ENCODE measurements at places on chromosomes 12 and 14.

- no peak for DNase-seq
Observed at GRCh38 chr14:96776791-96777190, 20.4 kb upstream of the VRK1 start.

GRCh38 chr12:12495536-12495935 lies 67.1 kb downstream of the DUSP16 start:
- DNase-seq, result no peak

- no peak for DNase-seq
Observed at GRCh38 chr12:123395236-123395635, 11.3 kb downstream of the KMT5A start.

- no peak for DNase-seq
Observed at GRCh38 chr12:55996715-55997534, at the start of gene SUOX. TSS of gene SUOX (plus strand) at chr12:55997276. CDS start at chr12:56002222, 4,946 bp downstream.

- DNase-seq, result no peak
Observed at GRCh38 chr12:13596714-13597113, 384.7 kb downstream of the GRIN2B start.

DNA sequence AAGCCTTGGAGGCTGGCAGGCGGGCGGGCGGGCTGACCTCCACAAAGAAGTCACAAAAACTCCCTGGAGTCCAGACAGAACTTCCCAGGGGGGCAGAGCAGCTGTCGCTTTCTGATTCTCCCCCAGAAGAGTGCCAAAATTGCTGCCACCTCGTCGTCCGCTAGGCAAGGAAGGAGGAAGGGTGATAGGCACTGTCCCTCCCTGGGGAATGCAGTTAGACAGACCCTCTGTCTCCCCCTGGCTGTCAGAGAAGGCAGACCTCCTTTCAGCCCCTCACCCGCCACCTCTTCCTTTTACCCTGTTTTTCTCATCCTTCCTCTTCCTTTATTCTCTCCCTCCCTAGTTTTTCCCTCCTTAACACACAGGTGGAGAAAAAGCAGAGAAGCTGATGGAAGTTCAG lies 18.7 kb downstream of the GRIN2B start:
- DNase-seq, result no peak

DNA sequence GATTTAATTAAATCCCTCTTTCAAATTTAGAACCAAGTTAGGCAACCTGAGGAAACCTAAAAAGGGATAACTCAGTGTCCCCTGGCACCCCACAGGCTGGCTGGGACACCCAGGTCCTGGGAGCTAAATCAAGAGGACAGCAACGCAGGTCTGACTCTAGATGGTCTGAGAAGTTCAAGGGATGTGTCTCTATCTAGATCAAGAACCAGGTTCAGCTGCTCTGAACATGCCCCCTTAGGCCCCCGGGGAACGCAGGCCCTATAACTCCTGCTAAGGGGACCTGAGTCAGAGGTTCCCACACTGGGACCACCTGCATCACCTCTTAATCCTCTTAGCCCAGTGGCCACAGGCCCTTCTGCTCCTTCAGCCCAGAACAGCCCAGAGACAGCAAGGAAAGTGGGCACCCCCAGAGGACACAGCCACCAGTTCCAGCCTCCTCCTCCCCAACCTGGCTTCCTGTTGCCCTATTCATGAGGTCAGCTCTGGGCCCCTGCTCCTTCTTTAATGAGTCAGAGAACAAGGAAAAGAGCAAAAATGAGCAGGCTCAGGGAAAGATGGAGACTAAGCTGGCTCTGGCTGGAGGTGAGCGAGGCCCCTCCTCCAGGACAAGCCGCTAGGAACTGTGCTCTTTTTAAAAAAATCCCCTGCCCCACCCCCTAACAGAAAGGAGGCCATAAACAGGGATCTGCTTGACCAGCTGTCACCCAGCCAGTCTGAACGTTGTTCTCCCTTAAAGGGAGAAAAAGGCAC lies 10.8 kb downstream of the PITPNM2 start:
- no peak for DNase-seq

- DNase-seq, result no peak
Observed at GRCh38 chr14:71408362-71409030, 501.2 kb downstream of the PCNX1 start.

GRCh38 chr14:50410921-50411320 lies 14.2 kb upstream of the CDKL1 start:
- DNase-seq, result no peak

DNA sequence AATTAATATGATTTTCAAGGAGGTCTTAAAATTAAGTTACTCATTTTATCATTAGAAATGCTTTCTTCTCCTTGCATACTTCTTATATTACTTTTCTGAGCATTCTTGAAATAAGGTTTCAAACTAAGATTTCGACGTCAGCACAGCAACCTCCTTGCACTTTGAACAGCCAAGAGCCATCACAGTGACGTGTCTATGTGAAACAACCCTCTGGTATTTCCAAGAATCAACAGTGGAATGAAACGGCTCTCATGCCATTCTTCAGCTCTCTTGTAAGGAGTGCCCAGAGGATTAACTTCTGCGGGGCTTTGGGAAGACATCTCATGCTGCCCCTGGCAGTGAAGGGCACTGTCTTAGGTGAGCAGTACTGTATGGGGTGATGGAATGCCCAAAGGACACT lies 109.2 kb downstream of the EFCAB11 start:
- DNase-seq, result no peak

DNA sequence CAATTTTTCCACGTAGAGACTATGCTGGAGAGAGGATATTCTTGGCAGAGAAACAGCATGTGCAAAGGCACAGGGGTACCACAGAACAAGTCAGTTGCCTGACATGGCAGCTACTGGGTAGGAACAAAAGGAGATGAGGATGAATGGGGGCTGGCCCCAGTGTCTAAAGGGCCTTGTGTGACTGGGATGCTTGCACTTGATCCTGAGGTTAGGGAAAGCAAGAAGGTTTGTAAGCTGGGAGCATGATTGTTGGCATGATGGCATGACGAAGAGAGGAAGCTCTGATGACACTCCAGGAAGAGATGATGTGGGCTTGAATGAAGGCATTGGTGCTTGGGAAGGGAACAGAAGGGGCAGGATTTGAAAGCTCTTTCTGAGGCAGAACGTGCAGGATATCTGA lies 139.1 kb downstream of the ZFP36L1 start:
- no peak for DNase-seq

DNA sequence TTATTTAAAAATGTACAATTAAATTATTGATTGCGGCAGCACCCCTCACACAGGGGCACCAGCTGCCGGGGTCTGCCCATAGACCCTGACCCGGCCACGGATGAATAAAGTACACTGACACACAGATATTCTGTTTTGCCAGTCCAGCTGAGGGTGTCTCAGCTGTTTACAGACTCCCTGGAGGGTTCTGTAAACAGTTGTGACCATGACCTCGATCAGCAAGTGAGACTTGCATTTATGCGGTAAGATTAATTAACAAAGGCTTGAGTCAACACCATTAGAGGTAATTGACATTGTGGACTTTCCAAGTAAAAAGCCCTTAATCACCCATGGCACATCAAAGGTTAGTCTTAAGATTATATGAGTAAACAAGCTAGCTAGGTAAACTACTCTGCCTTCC lies 94.3 kb downstream of the FUT8 start:
- DNase-seq, result no peak

DNA sequence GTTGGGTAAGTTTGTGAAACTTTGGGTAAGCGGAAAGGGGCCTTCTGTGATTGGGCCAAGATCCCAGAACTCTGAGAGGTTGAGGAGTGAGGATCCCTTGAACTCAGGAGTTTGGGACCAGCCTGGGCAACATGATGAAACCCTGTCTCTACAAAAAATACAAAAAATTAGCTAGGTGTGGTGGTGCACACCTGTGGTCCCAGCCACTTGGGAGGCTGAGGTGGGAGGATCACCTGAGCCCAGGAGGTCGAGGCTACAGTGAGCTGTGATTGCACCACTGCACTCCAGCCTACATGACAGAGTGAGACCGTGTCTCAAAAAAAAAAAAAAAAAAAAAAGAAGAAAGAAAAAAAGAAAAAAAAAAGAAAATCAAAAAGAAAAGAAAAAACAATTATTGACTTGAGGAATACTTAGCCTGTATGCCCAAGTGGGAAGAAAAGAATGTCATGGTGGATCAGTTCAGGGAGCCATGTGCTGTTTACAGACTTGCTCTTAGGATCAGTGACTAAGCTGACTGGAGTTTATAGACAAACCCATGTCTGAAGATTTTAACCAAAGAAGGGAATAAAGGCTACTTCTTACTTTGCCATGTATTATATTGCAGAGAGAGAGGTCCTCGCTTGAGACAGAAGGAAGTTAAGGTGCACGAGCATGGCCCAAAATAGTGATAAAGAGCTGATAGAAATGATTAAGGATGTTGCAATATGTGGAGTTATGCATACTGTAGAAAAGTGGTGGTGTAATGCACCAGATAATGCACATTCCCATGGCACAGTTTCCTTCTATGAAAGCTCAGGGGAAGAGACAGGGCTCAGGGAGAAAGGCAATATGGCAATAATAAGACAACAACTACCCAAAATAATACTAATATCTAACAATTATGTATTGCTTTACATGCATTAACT lies 881 bp downstream of the HSD17B6 start:
- DNase-seq, result no peak

DNA sequence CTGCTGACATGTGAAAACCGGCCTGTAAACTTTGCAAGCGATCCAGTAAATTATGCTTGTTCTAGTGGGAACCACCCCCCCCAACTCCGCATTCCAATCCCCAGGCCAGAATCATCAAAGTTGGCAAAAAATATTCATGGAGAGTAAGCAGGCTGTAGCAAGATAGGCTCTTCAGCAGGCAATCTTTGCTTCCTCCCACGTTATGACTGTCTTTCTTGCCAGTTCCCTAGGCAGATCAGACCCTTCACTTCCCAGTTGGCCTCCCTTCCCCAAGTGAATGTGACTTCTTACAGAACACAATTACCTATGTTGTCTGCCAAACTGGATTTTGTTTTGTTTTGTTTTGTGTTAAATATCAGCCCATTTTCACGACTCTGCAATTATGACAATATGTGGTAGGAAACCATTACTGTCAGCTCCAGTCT lies 1.2 kb upstream of the PTGER2 start:
- no peak for DNase-seq

DNA sequence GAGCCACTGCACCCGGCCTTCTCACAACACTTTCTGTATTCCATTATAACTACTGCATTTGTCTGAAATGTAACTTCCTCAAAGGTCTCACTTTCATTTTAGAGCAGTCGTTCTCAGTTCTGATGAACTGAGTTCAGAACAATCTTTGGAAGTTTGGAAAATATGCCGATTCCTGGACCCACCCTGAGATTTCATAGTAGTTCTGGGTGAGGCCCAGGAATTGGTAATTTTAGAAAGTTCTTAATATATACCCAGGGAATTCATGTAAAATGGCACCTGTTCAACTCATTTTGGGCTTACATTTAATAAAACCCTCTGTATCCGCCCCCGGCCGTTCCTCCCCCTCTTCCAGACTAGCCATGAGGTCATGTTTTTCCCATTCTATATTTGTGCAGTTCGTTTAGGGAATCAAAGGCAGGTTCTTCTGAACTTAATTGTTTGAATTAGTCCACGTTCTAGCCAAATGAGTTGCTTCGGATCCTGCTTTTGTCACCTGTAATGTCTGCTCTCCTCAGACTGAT lies 5.9 kb downstream of the GSG1 start:
- DNase-seq, result no peak

DNA sequence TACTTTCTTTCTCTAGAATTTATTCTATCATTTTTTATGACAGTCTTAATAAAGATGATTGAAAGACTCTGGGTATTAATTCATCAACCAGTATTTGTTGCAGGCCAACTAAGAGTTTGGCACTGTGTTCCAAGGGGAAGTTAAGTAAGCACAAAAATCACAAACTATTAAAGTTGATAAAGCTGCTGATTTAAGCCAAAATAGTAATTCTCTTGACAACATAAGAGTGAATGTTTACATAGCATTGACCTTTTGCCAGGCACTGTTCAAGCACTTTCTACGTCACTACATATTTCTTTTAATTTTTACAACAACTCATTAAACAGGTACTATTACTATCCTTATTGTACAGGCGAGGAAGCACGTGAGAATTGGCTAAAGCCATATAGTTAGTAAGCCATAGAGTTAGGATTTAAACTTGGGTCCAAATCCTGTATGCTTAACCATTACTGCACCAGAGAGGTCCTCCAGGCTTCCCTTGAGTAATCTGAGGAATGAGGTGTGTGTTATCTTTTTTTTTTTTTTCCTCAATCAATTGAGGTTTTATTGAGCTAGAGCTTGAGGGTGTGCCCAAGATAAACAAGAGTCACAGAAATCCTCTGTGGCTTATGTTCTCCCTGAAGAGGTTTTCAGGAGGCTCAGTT lies 1009.6 kb downstream of the DIO2 start:
- DNase-seq, result no peak

GRCh38 chr12:4227046-4227445 lies 46.5 kb upstream of the CCND2 start:
- no peak for DNase-seq

DNA sequence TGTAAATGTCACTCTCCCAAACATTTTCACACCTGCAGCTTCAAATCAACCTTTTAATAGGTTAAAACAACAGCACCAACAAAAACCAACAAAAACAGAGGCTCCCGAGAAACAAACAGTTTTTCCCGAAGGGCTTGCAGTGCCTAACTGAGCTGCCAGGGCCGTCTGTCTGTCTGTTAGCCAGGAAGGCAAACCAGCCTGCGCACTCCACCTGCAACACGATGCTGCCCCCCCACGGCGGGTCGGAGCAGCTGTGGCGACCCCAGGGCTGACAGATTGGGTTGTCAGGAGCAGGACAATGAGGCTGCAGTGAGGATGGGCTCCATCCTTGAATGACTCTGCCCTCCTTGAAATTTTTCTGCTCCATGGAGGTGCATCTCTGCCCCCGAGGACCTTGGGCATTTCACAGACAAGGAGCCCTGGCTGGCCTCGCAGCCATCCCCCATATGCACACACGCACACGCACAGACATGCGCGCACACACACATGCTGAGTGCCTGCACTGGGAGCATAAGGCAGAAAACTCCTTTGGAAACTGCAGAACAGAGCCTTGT lies 2.6 kb downstream of the RTL1 start:
- DNase-seq, result no peak

DNA sequence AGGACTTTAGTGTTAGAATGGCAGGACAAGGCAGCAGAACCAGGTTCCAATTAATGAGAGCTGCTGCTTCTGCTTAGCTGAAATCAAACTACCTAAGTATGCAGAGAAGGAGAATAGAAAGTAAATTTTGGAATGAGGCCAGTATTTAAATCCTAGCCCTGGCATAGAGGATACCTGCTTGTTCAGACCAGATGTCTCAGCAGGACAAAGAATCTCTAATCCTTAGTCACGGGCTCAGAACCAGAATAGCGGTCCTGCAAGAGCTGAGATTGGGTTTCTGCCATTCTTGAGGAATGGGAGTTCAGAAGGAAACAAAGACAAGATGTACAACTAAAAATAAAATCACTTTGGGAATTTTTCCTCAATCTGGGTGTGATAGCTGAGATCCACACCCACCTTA lies 550.8 kb upstream of the TMEM132C start:
- no peak for DNase-seq

DNA sequence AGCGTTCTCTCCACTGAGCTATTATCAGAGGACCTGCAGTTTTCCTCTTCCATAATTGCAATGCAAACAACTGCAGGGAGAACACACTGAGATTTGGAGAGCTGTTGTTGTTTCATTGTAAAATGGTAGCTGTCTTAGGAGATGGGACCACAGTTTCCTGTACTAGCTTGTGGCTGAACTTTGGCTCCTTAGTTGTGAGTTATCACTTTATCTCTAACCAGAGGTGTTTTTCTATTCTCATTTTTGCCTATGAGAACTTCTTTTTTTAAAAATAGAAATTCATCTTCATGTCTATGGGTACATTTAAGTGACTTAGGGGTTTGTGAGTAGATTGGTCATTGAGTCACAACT lies 216.5 kb downstream of the SLC38A4 start:
- DNase-seq, result no peak
